ENCODE measurements at places on chromosomes 5 and 9.

DNA sequence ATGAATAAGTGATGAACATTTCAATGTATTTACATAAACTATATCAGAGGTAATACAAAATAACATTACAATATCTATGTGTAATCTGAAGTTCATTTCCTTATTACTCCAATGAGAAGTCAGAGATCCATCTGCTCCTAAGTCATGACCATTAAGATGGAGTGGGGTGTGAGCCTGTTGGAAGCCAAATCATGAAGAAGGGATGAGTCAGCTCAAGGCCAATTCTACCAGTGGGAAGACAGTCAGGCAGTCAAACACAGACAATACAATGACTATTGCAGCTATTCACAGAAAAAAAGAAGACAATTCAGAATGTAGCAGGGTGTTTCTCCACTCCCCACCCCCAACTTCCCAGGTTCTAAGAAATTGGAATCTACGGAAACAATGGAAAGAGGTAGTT, 155.0 kb downstream of the NFIB start:
- no peak for DNase-seq

GRCh38 chr5:59496524-59497134, 396.9 kb downstream of the PDE4D start:
- no peak for DNase-seq

DNA sequence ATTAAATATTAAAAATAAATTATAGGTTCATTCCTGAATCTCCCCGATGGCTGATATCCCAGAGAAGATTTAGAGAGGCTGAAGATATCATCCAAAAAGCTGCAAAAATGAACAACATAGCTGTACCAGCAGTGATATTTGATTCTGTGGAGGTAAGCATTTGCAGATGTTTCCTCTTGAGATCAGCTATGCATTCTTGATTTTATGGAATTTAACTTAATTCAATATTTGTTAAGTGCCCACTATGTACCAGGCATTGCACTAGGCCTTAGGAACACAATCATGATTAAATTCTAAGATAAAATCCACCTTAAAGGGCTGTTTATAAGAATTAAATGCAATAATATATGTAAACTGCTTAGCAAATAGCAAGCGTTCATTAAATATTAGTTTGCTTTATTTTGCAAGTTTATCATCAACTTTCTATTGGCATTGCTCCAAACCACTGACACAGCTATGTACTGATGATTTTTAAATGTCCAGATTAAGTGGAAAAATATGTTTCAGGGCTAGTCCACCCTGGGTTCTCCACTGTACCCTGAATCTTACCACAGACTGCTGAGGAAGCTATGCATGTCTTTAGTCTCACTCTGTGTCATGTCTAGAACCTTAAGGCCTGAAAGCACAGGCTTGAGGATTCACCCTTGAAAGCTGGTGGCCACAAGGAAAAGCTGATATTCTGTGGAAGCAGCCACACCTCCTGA, 33.2 kb downstream of the SLC22A4 start:
- DNase-seq: no peak

- peak; percentile 4 for DNase-seq
These were observed 219.4 kb downstream of the NMUR2 start for GRCh38 chr5:152185547-152186245.

GRCh38 chr9:128732576-128732975, 8.6 kb upstream of the ZDHHC12 start:
- DNase-seq: no peak

DNA sequence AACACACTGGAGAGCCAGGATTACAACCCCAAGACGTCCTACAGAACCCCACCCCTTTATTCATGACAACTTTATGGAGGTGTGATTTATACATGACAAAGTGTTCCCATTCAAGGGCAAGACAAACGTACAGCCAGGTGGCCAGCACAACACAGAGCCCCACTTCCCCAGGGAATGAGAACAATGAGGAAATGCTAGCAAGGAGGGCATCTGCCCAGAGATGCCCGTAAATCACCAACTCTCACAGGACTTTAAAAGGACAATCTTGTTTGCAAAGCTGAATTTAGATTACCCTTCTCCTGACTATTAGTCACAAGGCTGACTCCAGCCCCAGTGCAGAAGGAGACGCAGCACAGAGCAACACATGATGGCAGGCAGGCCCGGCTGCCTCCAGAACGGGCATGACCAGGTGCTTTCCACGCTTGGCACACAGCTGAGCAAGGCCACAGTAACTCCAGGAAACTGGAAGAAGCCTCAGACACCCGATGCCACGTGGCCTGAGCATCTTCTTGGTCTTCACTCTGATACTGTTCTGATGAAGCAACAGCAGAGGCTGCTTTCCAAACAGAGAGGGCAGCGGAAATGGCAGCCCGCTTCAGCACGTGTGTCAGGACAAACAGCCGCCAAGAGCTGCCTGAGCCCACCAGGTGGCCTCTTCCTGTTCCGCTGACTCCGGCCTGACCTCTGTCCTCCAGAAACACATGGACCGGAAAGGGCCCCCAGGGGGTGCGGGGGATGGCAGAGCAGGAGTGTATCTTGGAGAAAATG, 51.4 kb downstream of the ROR2 start:
- peak; percentile 17 for DNase-seq

GRCh38 chr9:61669352-61669751, 479.5 kb downstream of the SPATA31A7 start:
- DNase-seq: no peak

GRCh38 chr5:81819556-81820317, 68.8 kb upstream of the SSBP2 start:
- peak; percentile 2 for DNase-seq

- DNase-seq: peak; percentile 85
These were observed 1061.0 kb downstream of the NR2F1-AS1 start for GRCh38 chr5:92519811-92520632.

DNA sequence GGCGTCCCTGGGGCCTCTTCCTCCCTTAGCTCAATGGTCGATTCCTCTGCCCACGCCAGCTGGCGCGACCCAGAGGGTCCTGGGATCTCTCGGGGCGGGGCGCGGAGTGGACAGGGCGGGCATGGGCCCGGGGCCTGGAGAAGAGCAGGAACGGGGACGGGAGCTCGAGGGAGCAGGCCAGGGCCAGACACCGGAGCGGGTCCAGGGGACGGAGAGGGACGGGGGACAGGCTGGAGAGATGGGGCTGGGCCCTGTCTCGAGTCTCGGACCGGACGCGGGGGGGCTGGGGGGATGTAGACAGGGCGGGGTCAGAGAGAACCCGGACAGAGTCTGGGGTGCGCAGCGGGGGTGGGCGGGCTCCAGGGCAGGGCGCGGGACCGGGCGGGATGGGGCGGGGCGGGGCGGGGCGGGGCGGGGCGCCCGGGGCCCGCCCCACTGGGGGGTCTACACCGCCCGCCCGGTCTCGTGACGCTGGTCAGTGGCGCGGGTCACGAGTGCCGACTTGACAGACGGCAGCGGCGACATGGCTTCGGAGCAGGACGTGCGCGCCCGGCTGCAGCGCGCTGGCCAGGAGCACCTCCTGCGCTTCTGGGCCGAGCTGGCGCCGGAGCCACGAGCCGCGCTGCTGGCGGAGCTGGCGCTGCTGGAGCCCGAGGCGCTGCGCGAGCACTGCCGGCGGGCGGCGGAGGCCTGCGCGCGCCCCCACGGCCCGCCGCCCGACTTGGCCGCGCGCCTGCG, at the start of gene UAP1L1:
UAP1L1 (plus strand) TSS at position 508 of the 738 bp plus-strand sequence; CDS start at position 524, 16 bp downstream.
- DNase-seq: peak; percentile 51

DNA sequence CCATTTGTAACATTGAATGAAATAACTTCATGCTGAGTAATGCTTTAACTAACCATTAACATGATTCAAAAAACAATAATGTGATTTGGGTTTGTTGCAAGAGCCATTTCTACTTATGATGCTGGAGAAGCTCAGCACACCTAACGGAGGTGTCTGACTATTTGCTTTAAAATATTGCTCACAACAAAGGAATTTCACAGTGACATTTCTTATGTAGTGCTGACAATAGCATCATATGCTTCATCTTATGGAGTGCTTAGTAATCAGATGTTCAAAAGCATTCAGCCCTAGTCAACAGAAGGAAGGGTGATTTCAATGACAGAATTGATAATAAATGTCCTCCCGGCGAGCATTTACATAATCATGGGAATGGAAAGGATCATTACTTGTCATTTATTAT, 1003.3 kb upstream of the COX7C start:
- no peak for DNase-seq

DNA sequence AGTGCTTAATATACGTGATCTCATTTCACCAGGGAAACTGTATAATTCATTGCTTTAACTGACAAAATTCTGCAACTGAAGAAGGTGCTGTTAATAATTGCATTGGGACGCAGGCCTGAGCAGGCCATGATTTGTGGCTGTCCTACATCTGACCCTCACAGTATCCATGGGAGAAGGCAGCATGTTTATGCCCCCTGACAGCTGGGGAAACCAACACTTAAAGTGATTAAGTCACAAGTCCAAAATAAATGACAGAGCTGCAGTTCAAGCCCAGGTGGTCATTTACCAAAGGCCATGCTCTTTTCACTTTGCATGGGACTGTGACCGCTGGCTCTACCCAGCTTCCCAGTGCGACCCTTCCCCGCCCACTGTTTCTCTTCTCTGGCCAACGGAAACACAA, 30.5 kb upstream of the KCNMB1 start:
- DNase-seq: no peak

- DNase-seq: no peak
These were observed 2.3 kb downstream of the GDNF start for GRCh38 chr5:37837414-37838032.

DNA sequence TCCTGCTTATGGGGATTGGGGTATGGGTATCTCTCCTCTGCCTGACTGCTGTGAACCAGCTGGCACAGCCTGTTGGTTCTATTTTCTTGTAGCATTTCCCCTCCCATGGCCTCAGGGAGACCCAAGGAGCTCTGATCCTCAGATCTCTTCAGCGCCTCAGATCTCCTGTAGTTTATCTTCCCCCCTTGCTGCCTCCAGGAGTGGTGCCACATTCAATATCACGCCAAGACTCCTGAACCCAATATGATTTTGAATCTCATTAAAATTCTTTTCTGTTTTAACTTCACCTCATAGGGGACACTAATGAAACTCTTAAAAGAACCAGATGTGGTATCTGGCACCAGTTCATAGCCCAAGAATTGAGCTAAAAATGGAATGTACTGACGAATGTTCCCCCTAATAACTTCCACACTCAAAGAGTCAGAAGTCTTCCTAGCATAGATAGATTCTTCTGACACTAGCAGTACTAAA, 59.6 kb upstream of the LIFR start:
- DNase-seq: no peak

DNA sequence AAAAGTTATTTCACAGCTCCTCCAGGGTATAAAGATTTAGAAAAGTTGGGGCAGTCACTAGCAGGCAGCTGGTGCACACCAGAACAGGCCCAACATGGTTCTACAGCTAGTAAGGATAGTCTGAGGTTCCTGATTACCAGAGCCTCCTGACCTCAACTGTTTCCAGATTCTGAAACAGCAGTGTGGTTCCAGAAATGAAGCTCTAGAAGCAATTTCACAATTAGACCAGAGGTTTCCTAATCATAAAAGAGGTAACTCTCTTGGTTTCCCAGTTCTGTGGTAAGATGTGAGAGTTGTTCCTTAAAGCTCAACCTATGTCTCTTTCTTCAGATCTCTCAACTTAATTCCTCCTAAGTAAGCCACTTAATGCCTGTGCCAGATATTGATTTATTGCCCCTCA, 11.9 kb downstream of the AGTPBP1 start:
- DNase-seq: no peak

DNA sequence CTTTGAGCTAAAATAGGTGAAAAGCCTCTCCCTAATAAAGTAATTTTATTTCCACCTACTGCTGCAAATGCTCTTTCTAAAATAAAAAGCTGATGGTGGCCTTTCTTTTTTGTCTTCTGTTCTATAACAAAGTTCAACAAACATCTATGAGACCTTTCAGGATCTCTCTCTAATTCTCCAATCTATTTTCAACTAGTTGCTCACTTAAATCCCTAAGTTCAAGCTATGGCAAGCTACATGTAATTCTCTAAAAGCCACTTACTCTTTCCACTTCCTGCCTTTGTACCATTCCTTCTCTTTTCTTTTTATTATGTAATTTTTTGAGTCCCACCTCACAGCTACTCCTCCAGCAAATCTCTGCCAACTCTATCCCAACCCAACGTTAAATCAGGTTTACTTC, 20.9 kb downstream of the CHD1 start:
- DNase-seq: no peak

DNA sequence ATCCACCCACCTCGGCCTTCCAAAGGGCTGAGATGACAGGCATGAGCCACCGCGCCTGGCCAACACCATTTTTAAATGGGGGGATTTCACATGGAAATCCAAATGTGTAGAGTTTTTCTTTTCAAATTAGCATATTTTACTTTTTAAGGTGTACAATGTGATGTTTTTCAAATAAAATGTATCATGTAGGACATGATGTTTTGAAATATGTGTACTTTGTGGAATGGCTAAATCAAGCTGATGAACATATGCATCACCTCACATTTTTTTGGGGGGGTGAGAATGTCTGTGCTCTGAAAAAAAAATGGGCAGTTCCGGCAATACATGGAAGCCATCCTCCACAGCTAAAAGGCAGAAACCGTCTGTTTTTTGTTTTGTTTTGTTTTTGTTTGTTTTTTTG, 3.4 kb upstream of the FAF2 start:
- DNase-seq: no peak

DNA sequence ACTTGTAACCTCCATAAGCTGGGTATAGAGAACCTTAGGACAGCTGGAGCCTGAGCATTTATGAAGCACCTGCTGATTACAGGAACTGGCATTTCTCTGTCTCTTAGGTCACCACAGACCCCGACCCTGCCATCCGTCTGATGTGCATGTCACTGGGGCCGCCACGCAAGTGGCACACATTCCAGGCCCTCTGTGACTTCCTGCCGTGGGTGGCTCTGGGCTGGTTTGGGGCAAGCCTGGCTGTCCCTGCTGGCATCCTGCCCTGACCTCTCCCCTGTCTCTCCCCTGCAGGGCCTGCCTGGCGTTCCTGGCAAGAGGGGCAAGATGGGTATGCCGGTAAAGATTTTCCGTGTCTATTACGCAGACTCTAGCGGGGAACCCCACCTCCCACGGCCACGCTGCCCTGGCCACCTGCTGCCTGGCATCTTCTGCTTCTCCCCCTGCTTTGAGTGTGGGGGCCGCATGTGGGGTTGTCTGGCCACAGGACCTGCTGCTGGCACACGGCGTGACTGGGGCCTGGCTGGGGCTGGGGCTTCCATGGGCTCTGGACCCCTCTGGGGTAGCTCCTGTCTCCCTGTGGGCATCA, 55.4 kb downstream of the COL27A1 start:
- DNase-seq: no peak

GRCh38 chr9:125346080-125346732, 84.6 kb downstream of the GAPVD1 start:
- DNase-seq: no peak

Measured in NCI-H146 (cell line).